ENCODE measurements at places on chromosomes 1 and 21.

GRCh38 chr1:75720325-75720724 lies 4.2 kb upstream of the ACADM start:
- DNase-seq: no peak

GRCh38 chr1:221514806-221515205 lies 227.1 kb downstream of the DUSP10 start:
- no peak for DNase-seq

GRCh38 chr1:62103846-62104245 lies 90.8 kb upstream of the L1TD1 start:
- DNase-seq: no peak

GRCh38 chr1:248613742-248614141 lies 16.2 kb upstream of the OR2T10 start:
- DNase-seq: no peak

Measured in HT1080 (cell line).